Kasumi-1 (cell line): ENCODE measurements at places on chromosomes 11 and 22.

- DNase-seq, result no peak
These were observed 3.9 kb downstream of the MPPED1 start for GRCh38 chr22:43415681-43416080.

DNA sequence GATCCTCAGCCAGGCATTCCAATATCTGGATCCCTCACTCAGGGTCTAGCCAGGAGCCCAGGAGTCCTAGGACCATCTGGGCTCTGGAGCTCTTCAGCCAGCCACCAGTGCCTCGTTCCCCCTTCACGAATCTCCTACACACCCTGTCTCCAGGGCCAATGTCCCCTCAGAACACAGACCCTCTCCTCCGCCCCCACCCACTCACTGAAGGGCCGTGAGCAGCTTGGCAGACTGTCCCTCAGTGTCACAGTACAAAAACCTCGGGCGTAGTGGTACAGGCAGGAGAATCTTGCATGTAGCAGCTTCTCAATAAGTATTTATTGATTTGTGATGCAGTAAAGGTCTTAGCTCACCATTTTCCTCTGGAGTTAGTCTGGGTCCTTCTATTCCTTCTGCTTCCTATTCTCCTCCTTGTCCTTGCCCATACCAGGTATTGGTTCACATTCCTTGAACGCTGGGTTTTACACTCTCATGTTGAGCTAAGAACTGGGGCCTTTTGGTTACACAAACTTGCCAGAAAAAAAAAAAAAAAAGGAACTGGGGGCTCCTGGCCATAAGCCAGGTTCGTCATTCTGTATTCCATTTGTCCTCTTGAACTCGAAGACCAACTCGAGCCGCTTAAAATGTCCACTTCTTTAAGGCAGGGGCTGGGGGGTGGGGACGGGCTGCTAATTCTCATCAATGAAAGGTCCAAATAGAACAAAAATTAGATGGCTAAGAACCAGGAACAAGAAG, 2.3 kb downstream of the CXCR5 start:
- DNase-seq, result no peak

GRCh38 chr11:17711836-17712235, 7.5 kb upstream of the MYOD1 start:
- no peak for DNase-seq

DNA sequence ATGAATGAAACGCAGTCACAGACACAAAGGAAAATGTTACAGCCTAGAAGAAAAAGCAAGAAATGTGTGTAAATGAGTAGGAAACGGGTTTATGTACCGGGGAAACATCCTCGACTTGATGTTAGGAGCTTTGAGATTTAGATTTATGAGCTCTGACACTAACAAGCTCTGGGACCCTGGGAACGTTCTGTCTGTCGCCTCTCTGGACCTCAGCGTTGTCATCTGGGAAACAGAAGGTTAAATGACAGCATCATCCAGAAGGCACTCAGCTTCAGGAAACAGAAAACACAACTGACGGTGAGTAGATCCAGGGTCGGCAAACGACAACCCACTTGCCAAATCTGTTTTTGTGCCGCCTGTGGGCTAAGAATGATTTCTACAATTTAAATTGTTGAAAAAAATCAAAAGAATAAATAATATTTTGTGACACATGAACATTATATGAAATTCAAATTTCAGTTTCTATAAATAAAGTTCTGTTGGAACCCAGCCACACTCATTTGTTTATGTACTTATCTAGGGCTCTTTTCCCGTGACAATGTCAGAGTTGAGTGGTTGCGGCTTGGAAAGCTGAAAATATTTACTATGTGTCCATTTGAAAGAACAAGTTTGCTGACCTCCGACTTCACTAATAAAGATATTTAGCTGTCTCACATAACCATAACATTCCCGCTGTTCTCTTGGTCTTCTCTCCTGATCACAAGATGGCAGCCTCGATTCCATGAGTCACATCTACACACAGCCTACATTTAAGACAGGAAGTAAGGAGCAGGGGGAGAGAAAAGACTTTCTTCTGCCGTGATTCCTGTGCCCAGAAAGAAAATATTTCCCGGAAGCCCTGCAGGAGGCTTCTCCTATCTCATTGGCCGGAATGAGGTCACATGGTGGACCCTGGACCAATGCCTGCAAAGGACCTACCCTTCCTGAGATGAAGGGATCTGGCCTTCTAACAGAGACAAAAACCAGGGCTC, 47.1 kb upstream of the SYT13 start:
- DNase-seq, result no peak

DNA sequence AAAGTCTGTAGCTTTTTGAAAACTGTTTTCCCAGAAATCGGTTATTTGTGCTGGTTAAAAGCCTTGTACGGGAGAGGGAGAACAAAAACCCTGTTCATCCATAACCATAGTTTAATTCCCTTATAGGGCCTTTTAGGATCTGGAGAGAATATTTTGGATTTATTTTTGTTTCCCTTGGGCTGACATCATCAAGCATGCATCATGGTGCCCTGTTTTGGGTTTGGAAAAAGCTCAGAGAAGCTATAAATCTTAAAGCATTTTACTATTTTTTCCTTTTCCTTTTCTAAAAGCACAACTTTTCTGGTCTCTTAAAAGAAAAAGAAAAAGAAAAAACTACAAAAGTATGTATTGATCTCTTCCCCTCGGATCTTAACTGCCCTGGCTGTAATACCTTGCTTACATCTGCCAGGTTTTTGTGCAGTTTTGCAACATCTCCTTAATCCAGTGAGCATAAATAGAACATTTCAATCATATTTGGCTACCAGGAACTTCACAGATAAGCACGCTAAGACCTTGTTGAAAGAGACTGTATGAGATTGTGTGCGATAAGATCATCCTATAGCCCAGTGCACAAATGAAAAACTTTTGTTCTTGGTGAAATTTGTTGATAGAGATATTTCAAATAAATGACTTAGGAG, 88.0 kb downstream of the ZBTB16 start:
- no peak for DNase-seq

- peak; percentile 54 for DNase-seq
These were observed 1348.2 kb upstream of the RAG2 start for GRCh38 chr11:37946155-37946766.

DNA sequence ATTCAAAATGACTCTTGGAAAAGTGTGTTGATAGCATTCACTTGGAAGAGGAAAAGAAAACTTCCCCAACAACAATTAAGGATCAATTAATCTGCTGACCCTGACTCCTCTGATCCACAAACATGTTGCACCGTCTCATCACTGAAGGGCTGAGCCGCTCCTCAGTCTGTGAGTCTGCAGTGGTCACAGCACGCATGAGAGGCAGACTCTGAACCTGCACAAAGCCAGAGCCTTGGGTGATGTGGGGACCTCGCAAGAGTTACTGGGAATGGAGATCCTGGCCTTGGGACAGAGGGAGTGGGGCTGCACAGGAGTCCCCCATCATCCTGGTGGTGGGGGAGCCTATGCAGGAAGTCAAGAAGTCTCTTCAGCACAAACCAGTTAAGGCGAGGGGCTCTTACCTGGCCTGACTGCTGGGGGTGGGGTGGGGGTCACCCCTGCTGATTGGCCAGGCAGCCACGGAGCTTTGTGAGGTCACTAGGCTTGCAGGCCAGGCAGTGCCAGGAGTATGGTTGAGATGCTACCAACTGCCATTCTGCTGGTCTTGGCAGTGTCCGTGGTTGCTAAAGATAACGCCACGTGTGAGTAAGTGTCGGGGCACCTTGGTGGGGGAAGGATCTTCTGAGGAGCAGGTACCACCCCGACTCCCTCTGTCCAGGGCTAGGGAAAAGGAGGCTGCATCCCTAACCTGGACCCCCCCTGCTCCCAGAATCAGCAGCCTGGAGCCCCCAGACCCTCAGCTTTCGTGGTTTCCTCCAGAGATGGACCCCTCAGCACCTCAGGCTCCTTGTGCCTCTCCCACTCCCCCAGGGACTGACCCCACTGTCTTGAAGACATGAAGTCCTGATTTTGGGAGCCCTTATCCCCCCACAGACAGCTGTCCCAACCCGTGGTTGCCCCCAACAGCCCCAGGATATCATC, at the start of gene ACR:
Gene ACR, plus strand, starts transcription at position 477 of the 921 bp plus-strand sequence. Its CDS starts 32 bp downstream, at position 509.
- DNase-seq, result no peak

- DNase-seq, result no peak
These were observed 10.5 kb downstream of the COMMD9 start for GRCh38 chr11:36278531-36279282.

- peak; percentile 43 for DNase-seq
These were observed 689 bp downstream of the TAF10 start for GRCh38 chr11:6611092-6611962.

DNA sequence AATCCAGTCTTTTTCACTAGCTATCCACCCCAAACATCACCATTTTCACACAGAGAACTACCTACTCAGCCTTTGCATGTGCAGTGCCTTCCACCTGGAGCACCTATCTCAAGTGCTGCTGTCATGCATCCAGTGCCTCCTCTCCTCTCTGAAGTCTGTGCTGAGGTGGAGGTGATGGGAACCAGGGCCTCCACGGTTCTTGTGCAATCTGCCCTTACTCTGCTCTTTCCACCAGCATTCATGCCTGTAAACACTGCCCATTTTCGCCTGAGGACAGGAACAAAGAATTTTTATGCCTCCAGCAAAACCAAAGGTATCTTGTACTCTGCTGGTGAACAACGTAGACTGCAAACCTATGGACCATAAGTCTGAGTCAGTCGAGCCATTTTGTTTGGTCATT, 27.0 kb downstream of the PITPNB start:
- no peak for DNase-seq

- no peak for DNase-seq
These were observed 325.9 kb downstream of the MIAT start for GRCh38 chr22:26983311-26983710.

DNA sequence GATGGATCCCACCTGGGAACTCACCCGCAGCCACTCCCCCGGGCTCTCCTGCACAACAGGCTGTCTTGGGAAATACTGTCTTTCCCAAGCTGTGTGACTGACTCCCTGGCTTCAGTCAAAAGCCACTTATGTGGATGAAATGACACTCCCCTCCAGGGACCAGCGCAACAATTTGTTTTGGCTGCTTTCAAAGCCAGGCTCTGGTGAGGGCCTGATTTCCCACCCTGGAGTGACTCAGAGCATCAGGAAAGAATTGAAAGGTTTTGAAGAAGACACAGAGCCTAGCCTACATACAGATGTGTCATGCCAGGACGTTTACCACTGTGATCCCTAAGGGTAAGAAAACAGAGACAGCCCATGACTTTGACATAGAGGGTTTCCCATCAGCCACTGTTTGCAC, 550.5 kb downstream of the MIAT start:
- no peak for DNase-seq
